ENCODE measurements at places on chromosomes 4 and X. TPM values are rescaled to one million over a fixed set of nuclear protein-coding genes. Genes with fewer than 3 reads are reported as not detected.

DNA sequence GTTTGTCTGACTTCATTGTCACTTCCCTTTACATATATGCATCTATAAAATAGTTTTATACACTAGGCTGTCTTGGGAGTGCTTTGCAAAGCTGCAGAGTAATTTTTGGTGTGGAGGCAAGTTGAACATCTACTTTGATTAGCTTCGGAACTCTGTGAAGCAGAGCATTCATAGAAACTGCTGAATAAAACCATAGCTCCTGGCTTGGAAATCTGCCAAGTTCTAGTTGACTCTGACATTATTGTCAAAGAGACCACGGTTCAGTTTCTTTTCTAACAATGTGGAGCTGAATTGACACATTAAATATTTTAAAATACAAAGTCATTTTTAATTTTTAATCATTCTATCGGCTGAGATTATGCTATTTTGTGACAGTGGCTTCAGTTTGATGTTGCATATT lies 335.0 kb downstream of the BMPR1B start:
- DNase-seq: no peak

GRCh38 chr4:6770581-6771228 lies 11.8 kb upstream of the KIAA0232 start:
- DNase-seq: no peak

GRCh38 chrX:23525531-23525930 lies 141.8 kb upstream of the PRDX4 start:
- DNase-seq: no peak

GRCh38 chr4:177401658-177402273 lies 40.5 kb downstream of the AGA start:
- no peak for DNase-seq

- DNase-seq: no peak
These were observed 28.2 kb downstream of the TMEM154 start for GRCh38 chr4:152651473-152652060.

DNA sequence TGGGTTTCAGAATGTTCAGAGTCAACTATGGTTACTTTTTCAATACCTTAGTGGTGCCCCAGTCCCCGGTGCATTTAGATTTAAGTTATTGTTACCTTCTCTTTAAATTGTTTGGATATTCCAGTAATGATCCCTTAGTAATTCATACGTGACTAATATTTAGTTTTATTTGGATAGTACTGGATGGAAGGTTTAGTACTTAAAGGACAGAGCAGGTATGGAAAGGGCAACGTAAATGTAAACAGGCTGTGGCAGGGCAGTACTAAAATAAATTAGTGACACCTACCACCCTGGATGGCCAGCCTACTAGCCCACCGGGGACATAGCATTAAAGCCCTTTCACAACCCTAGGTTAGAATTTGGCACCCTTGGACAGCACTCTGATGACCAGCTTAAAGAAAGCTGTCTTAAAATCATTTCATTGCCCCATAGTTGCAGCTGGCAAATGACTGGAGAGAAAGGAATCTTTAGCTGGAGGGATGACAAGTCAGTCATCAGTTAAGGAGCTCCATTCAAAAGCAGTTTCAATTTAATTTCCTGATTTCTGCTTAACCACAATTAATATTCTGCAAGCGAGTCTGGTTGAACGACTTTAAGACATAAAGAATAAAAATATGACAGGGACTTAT lies 16.4 kb downstream of the PLP1 start:
- DNase-seq: peak; percentile 75

- DNase-seq: no peak
These were observed 37.9 kb upstream of the HMX1 start for GRCh38 chr4:8909548-8909947.

GRCh38 chr4:99457270-99457669 lies 22.1 kb upstream of the ADH7 start:
- peak; percentile 19 for DNase-seq

DNA sequence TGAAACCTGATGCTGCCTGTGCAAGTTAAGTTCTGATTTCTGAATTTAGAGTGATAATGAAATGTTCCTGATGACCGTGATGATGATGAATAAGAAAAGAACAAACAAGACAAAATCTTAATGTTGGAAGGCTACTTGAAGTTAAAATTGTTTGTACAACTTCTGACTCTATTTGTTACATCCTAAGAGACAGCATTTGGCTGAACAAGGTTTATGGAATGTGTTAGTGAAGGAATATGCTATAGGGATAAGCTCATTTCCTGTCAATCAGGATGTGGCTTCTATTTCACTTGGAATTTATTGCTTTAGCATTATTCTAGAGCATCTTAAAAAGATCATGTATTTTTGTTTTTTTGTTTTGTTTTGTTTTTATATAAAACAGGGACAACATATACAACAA lies 267.5 kb downstream of the FAT4 start:
- no peak for DNase-seq

- no peak for DNase-seq
These were observed 216.4 kb downstream of the PALLD start for GRCh38 chr4:168713253-168713652.

DNA sequence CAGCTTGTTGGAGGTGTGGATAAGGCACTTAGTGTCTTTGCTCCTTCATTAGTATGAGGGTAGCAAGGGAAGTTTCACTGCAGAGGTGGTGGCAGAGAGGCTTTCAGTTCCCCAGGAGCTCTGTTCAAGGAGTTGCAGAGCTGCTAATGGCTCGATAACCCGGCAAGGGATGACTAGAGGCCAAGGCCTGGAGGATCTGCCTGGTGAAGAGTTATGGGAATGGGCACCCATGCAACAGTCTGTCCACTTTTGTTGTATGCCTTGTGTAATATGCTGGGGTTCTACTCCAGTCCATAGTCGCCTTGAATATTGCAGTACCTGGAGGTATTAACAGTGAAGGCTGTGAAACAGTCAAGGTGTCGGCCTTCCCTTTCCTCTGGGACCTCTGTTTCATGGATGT lies 67.8 kb upstream of the NBDY start:
- no peak for DNase-seq

GRCh38 chr4:53929311-53929710 lies 135.1 kb downstream of the CHIC2 start:
- peak; percentile 39 for DNase-seq

GRCh38 chr4:36677112-36677511 lies 395.7 kb downstream of the DTHD1 start:
- no peak for DNase-seq

GRCh38 chrX:151516538-151517187 lies 46.8 kb upstream of the PASD1 start:
- no peak for DNase-seq

- DNase-seq: peak; percentile 7
These were observed 8.5 kb downstream of the WFS1 start for GRCh38 chr4:6277935-6278800.

Gene ADAMTS3
- total RNA-seq: 5.0 TPM

Gene DCAF8L2
- total RNA-seq: not detected

Gene TMEM35A
- total RNA-seq: 14.4 TPM

Gene SPANXA1
- total RNA-seq: not detected

Gene FRG2
- not detected for total RNA-seq

Gene GATB
- total RNA-seq: 18.3 TPM

Data from fibroblast of the aortic adventitia (primary cell).